ENCODE measurements at places on chromosomes 3 and 15.
A peak's percentile ranks its signal among the peaks of the same experiment; 100 is the strongest.

GRCh38 chr15:70741107-70741531, 22.2 kb downstream of the UACA start:
- peak; percentile 87 for DNase-seq

- no peak for DNase-seq
These were observed 33.2 kb downstream of the TM4SF4 start for GRCh38 chr3:149507491-149508324.

GRCh38 chr15:26954403-26954802, 16.6 kb upstream of the GABRG3 start:
- no peak for DNase-seq

- DNase-seq = no peak
These were observed 50.3 kb upstream of the SLC6A6 start for GRCh38 chr3:14352002-14352627.

DNA sequence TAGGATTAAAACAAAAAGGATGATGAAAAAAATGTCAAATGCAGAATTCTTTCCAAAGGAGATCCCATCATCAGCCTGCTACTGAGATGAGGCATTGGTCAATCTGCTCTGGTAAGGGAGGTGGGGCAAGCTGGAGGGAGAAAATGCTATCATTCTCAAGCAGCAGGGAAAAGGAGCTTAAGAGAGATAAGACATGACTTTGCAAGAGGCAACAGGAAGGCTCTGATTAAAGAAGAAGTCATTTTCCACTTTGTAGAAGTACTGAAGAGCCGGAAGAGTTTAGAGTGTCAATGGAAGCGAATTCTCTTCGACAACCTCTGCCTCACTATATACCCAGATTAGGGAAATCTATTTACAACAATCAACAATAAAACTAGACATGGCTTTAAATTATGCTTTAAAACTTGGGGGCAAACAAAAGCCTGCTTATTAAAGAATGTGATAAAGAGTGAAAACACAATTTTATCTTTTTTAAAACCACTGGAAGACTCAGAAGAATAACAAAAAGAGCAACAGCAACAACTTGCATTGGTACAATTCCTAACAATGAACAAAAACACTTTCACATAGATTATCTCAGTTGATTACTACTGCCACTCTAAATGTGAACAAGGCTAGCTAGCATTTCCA, 81.8 kb upstream of the NANOGP8 start:
- DNase-seq = no peak

- no peak for DNase-seq
These were observed 79.7 kb downstream of the IFT80 start for GRCh38 chr3:160319322-160319721.

- no peak for DNase-seq
These were observed 110.5 kb upstream of the SLC24A5 start for GRCh38 chr15:48010316-48010715.

GRCh38 chr15:30929064-30929669, 25.5 kb downstream of the FAN1 start:
- no peak for DNase-seq

GRCh38 chr3:46561951-46562350, 4.2 kb downstream of the LRRC2 start:
- no peak for DNase-seq

GRCh38 chr15:62444104-62445022, 279.3 kb upstream of the C2CD4B start:
- peak; percentile 85 for DNase-seq

GRCh38 chr15:42157381-42157780, 945 bp upstream of the PLA2G4F start:
- no peak for DNase-seq

DNA sequence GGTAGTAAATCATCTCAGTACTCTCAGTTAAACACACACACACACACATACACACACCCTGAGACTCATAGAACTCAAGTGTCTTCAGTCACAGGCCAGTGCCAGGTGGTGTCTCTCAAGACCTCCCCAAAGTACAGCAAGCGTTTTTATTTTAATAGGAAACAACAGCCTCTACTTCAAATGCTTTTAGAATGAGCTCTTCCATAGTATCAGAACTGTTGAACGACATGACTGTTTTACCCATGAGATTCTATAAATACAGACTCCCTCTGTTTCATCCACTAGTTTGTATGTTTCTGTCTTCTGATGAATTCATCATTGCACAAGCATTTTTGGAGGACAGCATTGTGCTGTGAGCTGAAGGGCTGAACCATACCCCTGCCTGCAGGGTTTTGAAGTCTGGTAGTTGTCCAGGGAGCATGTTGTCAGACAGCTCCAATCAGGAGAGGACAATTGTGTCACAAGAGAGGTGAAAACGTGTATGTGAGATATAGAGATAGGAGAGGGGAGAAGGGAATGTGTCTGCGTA, 201.0 kb upstream of the BCL6 start:
- peak; percentile 38 for DNase-seq

DNA sequence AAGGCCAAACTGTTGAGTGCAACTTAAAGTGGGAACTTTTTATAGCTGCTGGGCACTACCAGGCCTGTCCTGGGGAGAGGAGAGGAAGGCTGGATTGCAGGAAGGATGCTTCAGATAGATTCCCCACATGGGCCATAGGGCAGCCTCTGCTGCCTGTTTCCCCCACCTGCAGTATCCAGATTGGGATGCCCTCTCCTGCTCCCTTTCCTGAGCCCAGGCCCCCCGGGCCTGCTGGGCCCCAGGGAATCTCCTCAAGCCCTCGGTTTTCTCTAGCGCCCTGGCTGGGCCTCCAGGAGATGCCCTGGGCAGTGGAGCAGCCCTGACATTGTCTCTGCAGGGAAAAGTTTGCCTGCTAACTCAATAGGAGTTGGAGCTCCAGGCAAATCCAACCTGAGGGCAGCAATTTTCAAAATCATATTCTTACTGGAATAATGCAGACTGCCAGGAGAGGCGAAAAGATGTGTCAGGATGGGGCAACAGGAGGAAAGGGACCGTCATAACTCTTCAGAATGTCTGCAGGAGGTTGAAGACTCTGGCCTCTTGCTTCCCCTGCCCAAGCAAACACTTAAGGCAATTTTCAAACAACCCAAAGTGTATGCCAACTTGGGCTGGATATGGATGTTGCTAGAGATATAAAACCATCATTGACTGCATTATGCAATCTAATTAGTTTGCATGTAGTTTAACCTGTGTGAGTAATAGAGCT, 4.4 kb downstream of the NR2F2 start:
- no peak for DNase-seq

GRCh38 chr3:102099913-102100312, 250.6 kb downstream of the NFKBIZ start:
- DNase-seq = no peak

GRCh38 chr3:10292505-10293419, at the start of gene GHRL:
TSS of gene GHRL (minus strand) at chr3:10292947. CDS start at chr3:10290180, 2,767 bp downstream.
- DNase-seq = no peak

DNA sequence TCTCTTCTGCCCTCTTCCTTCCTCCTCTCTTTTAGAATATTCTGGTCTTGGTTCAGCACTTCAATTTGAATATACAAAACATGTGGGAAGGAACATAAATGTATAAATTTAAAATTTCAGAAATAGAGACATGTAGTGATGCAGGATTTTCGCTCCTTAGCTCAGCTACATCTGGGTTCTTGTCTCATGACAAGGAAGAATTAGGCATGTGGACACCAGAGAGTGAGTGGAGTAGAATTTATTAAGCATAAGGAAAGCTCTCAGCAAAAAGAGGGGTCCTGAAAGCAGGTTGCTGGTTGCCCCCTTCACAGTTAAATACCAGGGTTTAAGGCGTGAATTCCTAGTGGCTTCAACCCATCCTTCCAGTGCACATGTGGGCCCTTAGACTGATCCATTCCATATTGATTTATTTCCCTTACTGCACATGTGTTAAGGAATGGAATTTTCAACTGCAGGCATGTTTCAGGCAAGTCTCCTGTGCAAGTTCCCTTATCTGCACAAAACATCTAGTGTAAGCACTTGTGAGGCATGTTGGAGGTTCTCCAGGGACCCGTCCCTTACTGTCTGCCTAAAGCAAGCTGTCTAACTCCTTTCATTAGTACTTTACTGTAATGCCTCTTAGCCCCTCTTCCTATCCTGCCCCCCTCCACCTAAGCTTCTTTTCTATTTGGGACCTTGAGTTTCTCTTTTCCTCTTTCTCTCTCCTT, 133.2 kb upstream of the STRIT1 start:
- DNase-seq = no peak

GRCh38 chr3:70824773-70825172, 512.3 kb upstream of the MDFIC2 start:
- DNase-seq = peak; percentile 56

DNA sequence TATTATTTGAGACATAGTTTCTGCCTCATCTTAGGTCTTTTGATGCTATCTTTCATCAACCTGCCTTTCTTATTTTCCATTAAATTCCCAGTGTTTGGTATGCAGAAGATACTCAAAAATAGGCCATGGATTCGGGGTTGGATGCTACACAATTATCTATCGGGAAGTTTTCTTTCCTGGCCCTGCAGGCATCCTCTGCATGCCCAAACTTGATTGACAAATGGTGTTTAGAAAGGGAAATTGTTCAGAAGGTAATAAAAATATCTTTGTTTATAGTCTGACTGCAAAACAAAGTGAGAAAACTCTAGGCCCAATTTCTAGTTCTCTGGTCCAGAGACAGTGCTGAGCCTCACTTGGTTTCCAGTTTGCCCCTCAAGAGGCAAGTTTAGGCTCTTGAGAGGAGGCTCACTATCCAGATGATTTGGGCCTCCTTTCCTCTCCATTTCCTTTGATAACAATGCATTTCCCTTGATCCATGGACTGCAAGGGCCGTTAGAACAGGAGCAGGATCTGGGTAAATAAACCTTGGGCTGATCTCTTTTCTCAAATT, 157.1 kb upstream of the DPH6 start:
- DNase-seq = no peak

DNA sequence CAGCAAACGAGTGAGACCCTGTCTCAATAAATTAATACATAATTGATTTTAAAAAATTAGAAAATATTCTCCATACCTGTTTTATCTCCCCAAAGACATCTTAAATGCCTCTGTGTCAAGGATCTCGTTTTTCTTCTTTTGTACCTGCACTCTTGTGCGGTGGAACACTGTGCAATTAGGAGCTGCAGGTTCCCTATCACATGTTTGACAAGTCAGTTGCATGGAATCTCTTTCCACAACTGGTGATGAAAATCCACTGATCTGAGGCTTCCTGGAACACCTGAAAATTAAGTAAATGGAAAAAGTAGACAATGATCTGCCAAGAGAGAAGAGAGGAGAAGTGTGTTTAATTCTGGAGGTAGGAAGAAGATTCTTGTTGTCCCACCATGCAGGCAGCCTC, 3.0 kb upstream of the SNX22 start:
- DNase-seq = no peak

GRCh38 chr3:72658466-72659100, 189.7 kb downstream of the SHQ1 start:
- no peak for DNase-seq

- no peak for DNase-seq
These were observed 766.5 kb upstream of the CFAP20DC start for GRCh38 chr3:59816312-59816711.

- peak; percentile 12 for DNase-seq
These were observed 879 bp upstream of the EIF5A2 start for GRCh38 chr3:170909129-170909903.

DNA sequence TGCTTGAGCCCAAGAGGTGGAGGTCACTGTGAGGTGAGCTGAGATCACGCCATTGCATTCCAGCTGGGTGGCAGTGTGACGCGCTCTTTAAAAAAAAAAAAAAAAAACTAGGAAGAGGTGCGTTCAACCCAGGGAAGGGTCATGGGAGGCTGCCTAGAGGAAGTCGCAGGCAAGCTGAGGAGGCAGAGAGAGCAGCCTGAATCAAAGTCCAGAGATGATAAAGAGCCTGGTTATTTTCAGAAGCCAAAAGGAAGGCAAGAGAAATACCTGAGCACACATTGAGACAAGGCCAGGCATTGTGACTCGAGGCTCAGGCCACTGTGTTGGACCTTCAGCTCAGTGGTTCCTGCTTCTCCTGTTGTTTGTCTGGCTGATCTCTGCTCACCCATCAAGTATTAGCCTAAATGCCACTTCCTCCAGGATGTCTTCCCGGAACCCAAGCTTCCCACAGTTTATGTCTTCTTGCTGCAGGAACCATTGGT, 16.1 kb upstream of the GCNT3 start:
- no peak for DNase-seq

DNA sequence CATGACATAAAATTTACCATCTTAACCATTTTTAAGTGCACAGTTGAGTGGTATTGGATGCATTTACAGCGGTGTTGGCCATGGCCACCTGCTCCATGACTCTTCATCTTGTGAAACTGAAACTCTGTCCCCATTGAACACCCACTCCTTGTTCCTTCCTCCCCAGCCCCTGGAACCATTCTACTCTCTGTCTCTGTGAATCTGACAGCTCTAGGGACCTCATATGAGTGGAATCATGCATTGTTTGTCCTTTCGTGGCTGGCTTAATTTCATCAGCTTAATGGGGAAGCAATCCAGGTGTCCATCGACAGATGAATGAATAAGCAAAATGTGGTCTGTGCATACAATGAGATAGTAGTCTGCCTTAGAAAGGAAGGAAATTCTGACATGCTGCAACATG, 42.5 kb downstream of the PLXNA1 start:
- DNase-seq = no peak

- no peak for DNase-seq
These were observed 666 bp upstream of the SEMA3F start for GRCh38 chr3:50154476-50154839.

DNA sequence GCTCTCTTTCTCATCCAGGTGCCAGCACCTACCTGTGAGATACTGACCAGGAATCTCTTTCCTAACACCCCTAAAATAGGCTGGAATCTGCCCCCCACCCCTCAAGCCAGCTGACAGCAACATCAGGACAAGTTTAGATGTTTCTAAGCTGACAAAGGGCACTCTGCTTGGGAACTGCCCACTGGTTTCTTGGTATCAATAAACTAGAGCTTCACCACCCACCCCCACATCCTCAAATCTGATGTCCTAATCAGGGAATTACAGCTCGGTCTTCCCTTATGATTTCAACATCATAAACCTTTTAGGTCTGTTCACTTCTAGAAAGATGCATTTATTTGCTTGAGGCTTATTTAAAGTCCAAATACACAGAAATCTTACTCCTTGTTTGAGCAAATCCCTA, 34.7 kb downstream of the CEP19 start:
- DNase-seq = no peak

DNA sequence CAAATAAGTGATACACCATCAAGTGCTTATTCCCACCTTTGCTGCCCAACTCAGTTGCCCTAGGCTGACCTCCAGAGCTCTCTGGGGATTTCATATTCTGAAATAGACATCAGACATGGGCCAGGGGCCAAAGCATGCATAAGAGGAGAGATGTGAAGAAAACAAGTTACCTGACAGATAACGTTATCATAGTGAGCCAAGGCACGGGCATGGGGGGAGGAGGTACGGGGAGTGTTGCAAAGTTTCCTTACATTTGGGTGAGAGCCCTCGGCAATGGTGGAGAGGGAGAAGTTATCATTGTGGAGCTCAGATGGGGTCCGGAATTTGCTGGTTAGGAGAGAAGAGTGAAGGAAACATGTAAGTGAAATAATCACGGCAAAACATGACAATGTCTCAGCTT, 9.8 kb downstream of the CSPG5 start:
- DNase-seq = no peak

DNA sequence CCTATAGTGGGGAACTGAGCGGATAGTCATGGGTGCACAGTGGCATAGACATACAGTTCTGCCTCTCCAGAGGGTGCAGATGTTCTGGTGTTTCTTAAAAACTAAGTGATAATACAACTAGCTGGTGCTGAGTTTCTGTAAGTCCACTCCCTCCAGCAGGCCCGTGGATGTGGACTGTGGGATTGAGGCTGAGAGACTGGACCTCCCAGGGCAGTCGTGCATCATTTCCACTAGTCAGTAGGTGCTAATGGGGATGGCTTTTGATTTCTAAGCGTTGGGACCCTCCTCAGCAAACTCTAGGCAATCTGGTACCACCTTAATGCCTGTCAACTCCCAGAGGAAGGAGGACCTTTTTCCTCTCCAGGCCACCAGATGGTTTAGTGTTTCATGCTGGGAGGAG, 27.3 kb upstream of the TIMP4 start:
- DNase-seq = no peak
